A549 treated with RU486 at 1 μM for 4 hours (cell line): ENCODE measurements at places on chromosomes 2 and 18. TPM values are rescaled to one million over a fixed set of nuclear protein-coding genes. Genes with fewer than 3 reads are reported as not detected.

The CSRNP3 gene
- 0.27 TPM in 1 of 5 replicates, not detected in the others for total RNA-seq

The GAL3ST2 gene
- 0.10 to 0.36 TPM (median 0.23 TPM) in 4 of 5 replicates, not detected in the other for total RNA-seq

The CFAP65 gene
- 0.05 to 0.32 TPM (median 0.16 TPM) in 5 replicates for total RNA-seq

The RFX8 gene
- total RNA-seq = not detected in 5 replicates

The ABHD1 gene
- total RNA-seq = 0.75 to 1.5 TPM (median 1.3 TPM) in 5 replicates

The LINC00305 gene
- not detected in 5 replicates for total RNA-seq

The SNTG2 gene
- total RNA-seq = not detected in 5 replicates

The TNS1 gene
- 5.3 to 13.3 TPM (median 9.4 TPM) in 5 replicates for total RNA-seq
